ENCODE measurements at places on chromosomes 5 and 9.

DNA sequence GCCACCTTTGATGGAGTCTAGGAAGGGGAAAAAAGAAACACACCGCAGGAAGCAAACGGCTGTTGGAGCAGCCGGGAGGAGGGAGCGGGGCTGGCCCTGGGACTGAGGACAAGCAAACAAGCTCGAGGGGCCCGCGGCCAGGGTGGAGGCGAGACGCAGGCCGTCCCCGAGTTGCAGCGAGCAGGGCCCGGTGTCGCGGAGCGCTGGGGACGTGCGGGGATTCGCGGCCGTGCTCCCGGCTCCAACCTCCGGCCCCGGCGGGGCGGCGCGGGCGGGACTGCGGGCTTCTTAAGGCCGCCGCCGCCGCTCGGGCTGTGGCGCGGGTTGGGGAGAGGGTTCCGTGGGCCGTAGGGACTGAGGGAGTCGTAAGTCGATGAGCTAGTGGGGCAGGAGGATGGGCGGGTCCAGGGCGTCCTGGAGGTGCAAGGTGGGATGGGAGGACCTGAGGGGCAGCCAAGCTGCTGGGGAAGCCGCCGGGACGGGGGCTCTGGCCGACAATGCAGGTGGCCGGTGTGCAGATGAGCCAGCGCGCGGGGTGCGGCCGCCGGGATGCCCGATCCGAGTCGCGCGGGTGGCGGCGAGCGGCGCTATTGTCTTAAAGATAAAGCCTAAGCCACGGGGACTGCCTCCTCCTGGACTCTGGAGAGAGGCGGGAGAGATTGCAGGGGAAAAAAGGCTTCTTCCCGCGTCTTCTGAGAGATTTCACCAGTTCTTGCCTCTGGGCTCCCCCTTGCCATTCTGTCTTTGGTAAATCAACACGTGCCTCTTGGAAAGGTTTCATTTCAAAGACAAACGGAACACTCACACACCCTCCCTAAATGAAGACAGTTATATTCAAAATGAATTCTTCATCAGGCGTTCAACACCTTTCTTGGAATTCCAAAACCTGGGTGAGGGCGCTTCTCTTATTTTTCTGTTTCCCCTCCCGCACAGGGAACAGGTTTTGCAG is 1.6 kb upstream of the HAPLN1 start:
- peak; percentile 79 for DNase-seq

DNA sequence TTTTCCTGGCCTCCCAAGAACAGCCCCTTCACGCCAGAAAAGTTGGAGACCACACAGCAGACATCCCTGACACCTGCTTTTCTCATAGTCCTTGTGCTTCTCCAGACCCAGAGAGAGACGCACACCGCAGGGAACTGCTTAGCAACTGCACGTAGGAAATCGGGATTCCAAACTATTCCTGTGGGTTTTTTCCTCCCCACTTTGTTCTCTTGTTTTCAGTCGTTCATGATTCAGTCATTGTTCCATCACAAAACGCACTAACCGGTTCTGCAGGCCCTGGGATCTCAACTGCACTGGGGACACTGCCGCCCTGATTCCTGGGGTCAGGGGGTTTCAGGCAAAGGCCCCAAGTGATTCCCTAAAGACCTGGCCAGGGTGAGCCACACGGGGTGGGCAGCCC is 588.0 kb upstream of the KLF4 start:
- DNase-seq = no peak

- no peak for DNase-seq
Measured at GRCh38 chr9:86600977-86601376, 246.8 kb upstream of the TUT7 start.

- no peak for DNase-seq
Measured at GRCh38 chr5:60738461-60738860, 38.5 kb upstream of the DEPDC1B start.

DNA sequence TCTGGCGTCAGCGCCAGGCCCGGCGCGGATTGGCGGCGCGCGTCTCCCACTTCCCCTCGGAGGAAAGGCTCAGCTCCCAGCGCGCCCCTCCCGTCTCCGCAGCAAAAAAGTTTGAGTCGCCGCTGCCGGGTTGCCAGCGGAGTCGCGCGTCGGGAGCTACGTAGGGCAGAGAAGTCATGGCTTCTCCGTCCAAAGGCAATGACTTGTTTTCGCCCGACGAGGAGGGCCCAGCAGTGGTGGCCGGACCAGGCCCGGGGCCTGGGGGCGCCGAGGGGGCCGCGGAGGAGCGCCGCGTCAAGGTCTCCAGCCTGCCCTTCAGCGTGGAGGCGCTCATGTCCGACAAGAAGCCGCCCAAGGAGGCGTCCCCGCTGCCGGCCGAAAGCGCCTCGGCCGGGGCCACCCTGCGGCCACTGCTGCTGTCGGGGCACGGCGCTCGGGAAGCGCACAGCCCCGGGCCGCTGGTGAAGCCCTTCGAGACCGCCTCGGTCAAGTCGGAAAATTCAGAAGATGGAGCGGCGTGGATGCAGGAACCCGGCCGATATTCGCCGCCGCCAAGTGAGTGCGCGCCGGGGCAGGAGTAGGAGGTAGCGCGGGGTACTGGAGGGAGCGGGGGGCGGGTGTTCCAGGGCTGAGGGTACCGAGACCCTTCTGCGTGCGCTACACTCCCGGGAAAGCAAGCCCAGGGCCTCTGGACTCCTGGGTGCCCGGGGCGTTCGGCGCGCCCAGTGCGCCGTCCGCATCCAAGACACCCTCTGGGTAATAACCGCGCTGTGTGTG is at the start of gene MSX2:
TSS of gene MSX2 (plus strand) at position 99 of the 777 bp plus-strand sequence. CDS start at position 177, 78 bp downstream.
- peak; percentile 93 for DNase-seq

DNA sequence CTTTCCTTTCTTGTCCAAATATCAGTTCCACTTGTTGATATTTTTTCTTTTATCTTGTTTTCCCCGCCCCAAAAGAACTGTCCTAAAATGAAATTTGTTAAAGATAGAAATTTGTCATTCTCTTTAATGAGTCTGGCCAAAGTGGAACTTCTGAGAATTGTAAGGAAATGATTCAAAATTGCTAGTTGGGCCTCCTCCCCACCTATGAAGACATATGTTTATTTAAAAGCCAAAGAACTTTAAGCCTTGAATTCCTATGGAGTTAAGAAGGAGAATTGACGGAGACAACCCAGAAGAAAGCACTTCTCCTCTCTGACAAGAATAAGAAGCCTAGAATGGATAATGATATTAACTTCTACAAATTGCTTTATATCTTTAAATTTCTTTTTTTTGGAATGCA is 59.1 kb upstream of the ALDH1A1 start:
- no peak for DNase-seq

DNA sequence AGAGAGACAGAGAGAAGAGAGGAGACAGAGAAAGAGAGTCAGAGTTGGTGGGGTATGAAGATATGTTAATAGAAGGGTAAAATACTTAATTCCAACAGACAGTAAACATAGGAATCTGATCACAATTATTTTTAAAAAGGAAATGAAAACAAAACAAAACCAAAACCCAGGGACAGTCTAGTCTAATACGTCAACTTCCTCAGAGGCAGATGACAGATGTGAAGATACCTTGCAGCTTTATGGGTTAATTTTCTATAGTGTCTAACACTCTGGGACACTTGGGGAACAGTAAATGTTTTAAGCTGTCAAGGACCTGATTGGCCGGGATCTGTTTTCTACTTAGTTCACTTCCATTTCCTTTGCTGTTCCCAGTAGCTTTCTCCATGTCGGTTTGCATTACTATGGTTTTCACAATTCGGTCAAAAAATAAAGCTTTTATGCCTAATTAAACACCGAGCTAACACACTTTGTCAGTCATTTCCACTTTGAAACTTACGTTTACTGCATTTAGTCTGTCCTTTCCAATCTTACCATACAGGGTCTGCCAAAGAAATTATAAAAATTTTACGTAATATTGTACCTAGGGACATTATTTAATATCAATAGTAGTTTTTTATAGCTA is 216.5 kb downstream of the MCTP1 start:
- DNase-seq = no peak
